ENCODE measurements at places on chromosomes 4 and X.

DNA sequence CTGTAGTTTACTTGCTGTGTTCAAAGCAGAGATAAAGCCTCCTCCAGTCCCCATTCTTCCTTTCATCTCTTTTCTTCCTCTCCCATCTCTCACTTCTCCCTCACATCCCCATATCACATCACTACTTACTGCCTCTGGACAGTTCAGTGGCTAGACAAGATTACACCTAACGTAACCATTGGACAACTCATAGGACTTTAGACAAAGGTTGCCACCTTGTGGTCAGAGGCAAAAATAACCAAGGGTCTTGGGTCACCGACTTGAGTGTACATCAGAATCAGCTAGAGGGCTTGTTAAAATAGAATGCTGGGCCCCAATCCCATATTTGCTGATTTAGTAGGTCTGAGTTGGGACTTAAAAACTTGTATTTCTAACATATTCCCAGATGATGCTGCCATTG lies 109.3 kb upstream of the DGKK start:
- peak; percentile 19 for DNase-seq

- no peak for DNase-seq
Measured at GRCh38 chr4:41232406-41232805, 18.1 kb upstream of the APBB2 start.

- peak; percentile 48 for DNase-seq
Measured at GRCh38 chrX:110418316-110419235, 59.9 kb downstream of the RTL9 start.

GRCh38 chrX:153868576-153869472 lies 17.1 kb downstream of the L1CAM start:
- no peak for DNase-seq

- no peak for DNase-seq
Measured at GRCh38 chr4:189364032-189364449, 576.6 kb upstream of the FRG1 start.
